ENCODE measurements at places on chromosomes 3 and 15. TPM values are rescaled to one million over a fixed set of nuclear protein-coding genes. Genes with fewer than 3 reads are reported as not detected.

The SPTBN5 gene
- total RNA-seq: 0.26 TPM

The ALS2CL gene
- 19.7 TPM for total RNA-seq

The CHRNA3 gene
- not detected for total RNA-seq

The SCN5A gene
- 0.50 TPM for total RNA-seq

The LEKR1 gene
- 0.26 TPM for total RNA-seq

The ANKDD1A gene
- total RNA-seq: 6.7 TPM

The RABL3 gene
- total RNA-seq: 11.9 TPM

The ZCWPW2 gene
- 1.0 TPM for total RNA-seq

The IGSF11 gene
- total RNA-seq: 0.26 TPM

The IL5RA gene
- not detected for total RNA-seq

The AQP9 gene
- not detected for total RNA-seq

The SNX22 gene
- total RNA-seq: 0.17 TPM

The FRMD4B gene
- total RNA-seq: 1.2 TPM

The SYNPR gene
- total RNA-seq: not detected

The MYO5C gene
- total RNA-seq: under 0.01 TPM

The LSAMP gene
- total RNA-seq: 4.8 TPM

The TIGIT gene
- not detected for total RNA-seq

The XXYLT1 gene
- total RNA-seq: 12.4 TPM

The NAA80 gene
- total RNA-seq: 3.8 TPM

The GP5 gene
- 0.17 TPM for total RNA-seq

The AGBL1 gene
- not detected for total RNA-seq

The RAB7A gene
- 54.2 TPM for total RNA-seq

The FBXW12 gene
- total RNA-seq: not detected

The ROPN1 gene
- not detected for total RNA-seq

The ZBTB47 gene
- total RNA-seq: 32.1 TPM

The ESYT3 gene
- 0.51 TPM for total RNA-seq

The VEPH1 gene
- total RNA-seq: 34.7 TPM

The ARHGAP31 gene
- total RNA-seq: 3.5 TPM

The AHSG gene
- total RNA-seq: not detected

The SH2D7 gene
- not detected for total RNA-seq

The SLC27A2 gene
- 0.66 TPM for total RNA-seq

The SEMA3G gene
- total RNA-seq: under 0.01 TPM

The GRIP2 gene
- total RNA-seq: under 0.01 TPM

The GOLGA6L7 gene
- not detected for total RNA-seq

The FRMD5 gene
- total RNA-seq: 4.3 TPM

The ACOX2 gene
- total RNA-seq: 20.5 TPM

The HHLA2 gene
- not detected for total RNA-seq

The DISP2 gene
- 0.26 TPM for total RNA-seq

The MCTP2 gene
- total RNA-seq: 5.6 TPM

The GOLGA6B gene
- not detected for total RNA-seq

The SCG5 gene
- total RNA-seq: 46.2 TPM

The ACKR4 gene
- total RNA-seq: 1.8 TPM

The CORO2B gene
- 15.7 TPM for total RNA-seq

The RYR3 gene
- 0.17 TPM for total RNA-seq

The SIN3A gene
- 27.2 TPM for total RNA-seq

The SELENOT gene
- 52.1 TPM for total RNA-seq

The ZDHHC23 gene
- 0.77 TPM for total RNA-seq

The CKMT1B gene
- not detected for total RNA-seq

The C3orf85 gene
- not detected for total RNA-seq

The TRAIP gene
- total RNA-seq: 0.77 TPM

The POPDC2 gene
- 0.26 TPM for total RNA-seq
